ENCODE measurements at places on chromosomes 4 and X.
A peak's percentile ranks its signal among the peaks of the same experiment; 100 is the strongest.

DNA sequence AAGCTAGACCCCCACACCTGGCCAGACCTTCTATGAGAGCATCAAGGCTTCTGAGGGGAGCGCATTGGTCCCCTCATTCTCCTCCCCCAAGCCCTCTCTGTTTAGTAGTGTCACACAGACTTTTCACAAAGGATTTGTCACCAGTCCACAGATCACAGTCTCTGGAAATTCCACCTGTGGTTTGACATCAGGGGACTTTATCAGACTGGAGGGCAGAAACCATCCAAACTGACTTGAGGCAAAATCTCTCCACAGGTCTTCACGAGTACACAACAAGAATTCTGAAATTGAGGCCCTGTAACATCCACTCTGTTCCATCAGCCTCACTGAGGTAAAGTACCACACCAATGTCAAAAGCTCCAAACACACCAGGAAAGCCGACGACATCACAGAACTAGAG, 112.5 kb downstream of the SH3KBP1 start:
- H3K27me3 ChIP-seq: no peaks in the 10 kb centered on the region
- DNase-seq: no peak
- H3K4me1 ChIP-seq: peaks cover 63% of the 10 kb centered on the region
- H3K27ac ChIP-seq: peak overlapping the region; percentile 87
- H3K36me3 ChIP-seq: no peaks in the 10 kb centered on the region
- peak overlapping the region; percentile 75 for H3K4me3 ChIP-seq

DNA sequence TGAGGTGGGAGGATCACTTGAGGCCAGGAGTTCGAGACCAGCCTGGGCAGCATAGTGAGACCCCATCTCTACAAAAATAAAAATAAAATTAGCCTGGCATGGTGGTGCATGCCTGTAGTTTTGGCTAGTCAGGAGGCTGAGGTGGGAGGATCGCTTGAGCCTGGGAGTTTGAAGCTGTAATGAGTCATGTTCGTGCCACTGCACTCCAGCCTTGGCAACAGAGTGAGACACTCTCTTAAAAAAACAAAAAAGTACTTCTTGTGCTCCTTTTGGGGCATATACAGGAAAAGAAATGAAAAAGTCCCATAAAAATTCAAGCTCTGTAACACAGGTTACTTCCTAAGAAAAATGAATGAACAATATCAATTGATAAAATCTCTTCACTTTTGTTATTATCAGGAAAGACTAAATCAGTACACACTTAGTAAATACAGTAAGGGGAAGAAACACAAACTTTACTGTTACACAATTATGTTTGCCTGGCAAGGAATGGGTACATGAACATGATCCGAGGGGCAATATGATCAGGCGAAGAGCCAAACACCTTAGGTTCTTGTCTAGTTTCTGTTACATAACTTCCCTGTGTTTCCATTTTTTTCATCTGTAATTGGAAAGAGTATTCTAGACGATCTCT, 46.9 kb downstream of the CCDC158 start:
- no peak for DNase-seq
- H3K4me1 ChIP-seq: no peaks in the 10 kb centered on the region
- no peak overlapping the region for H3K27ac ChIP-seq

DNA sequence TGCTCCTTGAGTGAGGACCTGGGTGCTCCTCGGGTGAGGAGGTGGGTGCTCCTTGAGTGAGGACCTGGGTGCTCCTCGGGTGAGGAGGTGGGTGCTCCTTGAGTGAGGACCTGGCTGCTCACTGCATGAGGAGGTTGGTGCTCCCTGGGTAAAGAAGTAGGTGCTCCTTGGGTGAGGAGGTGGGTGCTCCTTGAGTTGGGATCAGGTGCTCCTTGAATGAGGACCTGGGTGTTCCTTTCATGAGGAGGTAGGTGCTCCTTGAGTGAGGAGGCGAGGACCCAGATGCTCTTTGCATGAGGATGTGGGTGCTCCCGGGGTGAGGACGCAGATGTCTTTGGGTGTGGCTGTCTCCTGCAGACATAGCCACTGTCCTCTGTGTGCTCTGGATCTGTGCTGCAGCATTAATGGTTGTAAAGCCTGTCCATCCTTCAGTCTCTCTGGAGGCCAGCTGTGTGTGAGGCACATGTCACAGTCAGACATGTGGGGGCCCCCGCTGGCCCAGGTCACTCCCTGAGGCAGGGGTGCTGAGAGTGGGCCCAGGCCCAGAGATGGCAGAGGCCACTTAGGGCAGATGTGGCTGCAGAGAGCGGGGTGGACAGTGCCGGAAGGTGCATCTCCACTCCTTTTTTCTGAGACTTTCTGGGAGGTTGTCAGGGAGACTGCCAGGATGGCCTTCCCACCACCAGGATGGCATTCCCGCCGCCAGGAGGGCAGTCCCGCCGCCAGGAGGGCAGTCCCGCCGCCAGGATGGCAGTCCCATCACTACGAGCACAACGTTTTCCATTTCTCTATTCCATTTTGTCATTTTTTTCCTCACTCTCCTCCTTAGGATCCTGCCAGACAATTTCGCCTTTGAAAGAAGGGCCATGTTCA, 101.8 kb downstream of the HMX1 start:
- H3K27me3 ChIP-seq: no peaks in the 10 kb centered on the region
- H3K4me1 ChIP-seq: no peaks in the 10 kb centered on the region
- H3K36me3 ChIP-seq: no peaks in the 10 kb centered on the region
- DNase-seq: no peak
- H3K27ac ChIP-seq: no peak overlapping the region
- no peak overlapping the region for H3K4me3 ChIP-seq

DNA sequence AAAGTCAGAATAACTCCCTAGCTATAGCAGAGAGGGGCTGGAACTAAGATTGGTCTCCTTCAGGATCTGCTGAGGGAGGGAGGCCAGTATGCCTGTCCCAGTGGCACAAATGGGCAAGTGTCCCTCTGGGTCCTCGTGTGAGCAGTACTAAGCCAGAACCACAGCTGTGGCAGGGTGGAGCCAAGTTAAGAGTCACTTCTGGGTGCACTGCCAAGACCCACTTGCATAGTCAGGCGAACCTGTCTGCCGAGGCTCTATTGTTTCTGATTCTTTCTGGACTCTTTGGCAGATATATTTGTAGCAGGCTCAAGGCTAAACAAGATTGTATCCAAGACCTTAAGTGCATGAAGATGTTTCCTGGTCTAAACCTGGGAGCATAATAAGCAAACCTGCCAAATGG, 1123.7 kb upstream of the POU3F4 start:
- no peak overlapping the region for H3K27ac ChIP-seq
- DNase-seq: no peak
- no peaks in the 10 kb centered on the region for H3K4me1 ChIP-seq

Data from activated T-cell treated with anti-CD3 and anti-CD28 coated beads, Interleukin-2, amount 50 U/mL, for 72 hours (primary cell).